ENCODE measurements at places on chromosomes 4 and X. TPM values are rescaled to one million over a fixed set of nuclear protein-coding genes. Genes with fewer than 3 reads are reported as not detected.

- H3K36me3 ChIP-seq: no peaks in the 10 kb centered on the region
- H3K4me3 ChIP-seq: no peak overlapping the region
- no peak overlapping the region for H3K27ac ChIP-seq
- peak; percentile 81 for DNase-seq
- no peaks in the 10 kb centered on the region for H3K27me3 ChIP-seq
These were observed 17.0 kb upstream of the PAPSS1 start for GRCh38 chr4:107736924-107737448.

DNA sequence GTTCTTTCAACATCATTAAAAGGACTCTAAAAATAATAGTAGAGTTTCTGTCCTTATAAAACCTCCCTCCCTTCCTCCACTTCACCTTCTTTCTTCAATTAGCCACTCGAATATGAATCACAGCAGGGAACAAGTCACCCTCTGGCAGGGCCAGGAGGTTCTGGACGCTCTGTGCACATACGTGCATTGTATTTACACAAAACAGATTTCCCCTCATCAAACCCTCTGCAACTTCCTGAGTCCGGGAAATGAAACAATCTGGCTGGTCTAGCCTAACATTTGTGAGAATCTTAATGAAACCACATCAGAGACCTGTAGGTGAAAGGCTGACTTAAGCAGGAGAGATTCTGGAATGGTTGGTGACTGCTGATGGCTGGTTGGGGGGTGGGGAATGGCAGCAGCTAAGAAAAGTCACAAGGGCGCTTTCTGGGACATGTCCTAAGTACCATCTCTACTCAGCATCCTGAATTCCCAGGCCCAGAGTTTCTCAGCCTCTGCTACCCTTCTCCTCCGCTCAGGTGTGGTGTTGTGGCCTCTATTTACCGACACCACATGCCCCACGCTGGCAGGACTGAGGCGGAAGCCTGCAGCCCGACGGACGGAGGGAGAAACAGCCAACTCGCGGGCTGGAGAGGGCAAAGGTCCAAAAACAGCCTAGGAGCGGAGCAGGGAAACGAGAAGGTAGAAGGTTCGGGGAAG lies 1.0 kb downstream of the ZDHHC9 start:
- no peaks in the 10 kb centered on the region for H3K4me1 ChIP-seq
- H3K27ac ChIP-seq: peak overlapping the region; percentile 46
- H3K27me3 ChIP-seq: no peaks in the 10 kb centered on the region
- no peak for DNase-seq
- no peaks in the 10 kb centered on the region for H3K36me3 ChIP-seq

GRCh38 chr4:113419631-113420030 lies 341.9 kb downstream of the CAMK2D start:
- no peak for DNase-seq
- no peak overlapping the region for H3K4me3 ChIP-seq
- no peaks in the 10 kb centered on the region for H3K27me3 ChIP-seq
- H3K36me3 ChIP-seq: no peaks in the 10 kb centered on the region
- H3K27ac ChIP-seq: no peak overlapping the region

DNA sequence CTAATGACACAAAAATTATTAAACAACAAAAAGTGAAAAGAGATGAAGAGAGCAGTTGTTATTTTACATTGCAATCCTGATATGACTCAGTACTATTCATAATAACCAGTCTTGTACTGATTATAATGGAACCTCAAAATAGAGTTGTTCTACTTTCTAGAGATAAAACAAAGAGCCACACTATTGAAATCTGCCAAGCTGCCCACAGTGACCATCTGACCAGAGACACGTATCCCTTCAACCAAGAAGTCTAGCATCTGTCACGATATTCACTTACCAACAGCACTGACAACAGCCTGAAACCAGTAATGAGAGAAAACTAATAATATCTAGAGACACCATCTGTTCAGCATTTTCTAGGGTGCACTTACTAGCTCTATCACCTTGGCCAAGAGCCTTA lies 466.7 kb downstream of the NKX6-1 start:
- DNase-seq: no peak
- H3K4me1 ChIP-seq: peaks cover 4% of the 10 kb centered on the region
- H3K27ac ChIP-seq: no peak overlapping the region
- 0 out of 2 replicates have a peak, but pooled peaks cover 2% of the 10 kb centered on the region for H3K36me3 ChIP-seq

The C1QTNF7 gene
- total RNA-seq: not detected

- DNase-seq: no peak
- H3K36me3 ChIP-seq: no peaks in the 10 kb centered on the region
- H3K4me1 ChIP-seq: no peaks in the 10 kb centered on the region
- no peaks in the 10 kb centered on the region for H3K27me3 ChIP-seq
These were observed 81.2 kb downstream of the SYTL5 start for GRCh38 chrX:38087594-38087993.

The CXCL8 gene
- total RNA-seq: 0.40 TPM

The ASB11 gene
- 0.05 TPM for total RNA-seq

- H3K36me3 ChIP-seq: no peaks in the 10 kb centered on the region
- peaks cover 27% of the 10 kb centered on the region for H3K4me1 ChIP-seq
- H3K27me3 ChIP-seq: no peaks in the 10 kb centered on the region
- peak; percentile 82 for DNase-seq
- H3K27ac ChIP-seq: peak overlapping the region; percentile 34
- H3K4me3 ChIP-seq: no peak overlapping the region
These were observed 101.7 kb downstream of the CHIC2 start for GRCh38 chr4:53962516-53963225.

DNA sequence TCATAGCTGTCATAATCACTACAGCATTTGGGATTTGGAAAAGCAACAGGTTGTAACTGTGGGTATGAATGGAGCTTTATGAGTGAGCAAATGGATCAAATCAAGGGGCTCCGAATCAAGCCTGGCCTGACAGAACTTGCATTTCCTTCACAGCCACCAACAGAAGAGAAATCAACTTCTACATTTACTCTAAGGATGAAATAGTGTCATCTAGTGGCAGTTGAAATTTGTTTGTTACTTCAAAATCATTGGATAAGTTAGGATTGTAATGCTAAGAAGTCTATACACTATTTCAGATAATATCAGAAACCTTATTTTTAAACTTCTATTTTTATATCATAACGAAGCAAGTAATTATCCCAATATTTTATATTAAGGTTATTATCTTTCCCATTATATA lies 10.7 kb upstream of the WDR17 start:
- H3K4me3 ChIP-seq: no peak overlapping the region
- DNase-seq: no peak
- H3K27ac ChIP-seq: no peak overlapping the region
- no peaks in the 10 kb centered on the region for H3K4me1 ChIP-seq
- H3K36me3 ChIP-seq: no peaks in the 10 kb centered on the region

DNA sequence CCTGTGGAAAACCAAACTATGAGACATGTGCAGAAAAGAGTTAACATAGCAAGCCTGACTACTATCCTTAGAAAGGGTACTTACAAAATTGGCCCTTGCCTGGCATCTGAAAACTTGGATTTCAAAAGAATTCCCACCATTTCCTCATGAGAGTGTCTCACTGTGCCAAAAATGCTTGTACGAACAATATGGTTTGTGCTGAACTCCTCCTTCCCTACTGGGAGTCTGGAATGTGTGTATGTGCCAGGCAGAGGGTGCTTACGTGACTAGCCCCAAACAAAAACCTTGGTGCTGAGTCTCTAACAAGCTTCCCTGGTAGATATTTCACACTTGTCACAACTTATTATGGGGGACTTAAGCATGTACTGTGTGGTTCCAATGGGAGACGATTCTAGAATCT lies 81.7 kb upstream of the GIMD1 start:
- no peaks in the 10 kb centered on the region for H3K27me3 ChIP-seq
- H3K4me3 ChIP-seq: no peak overlapping the region
- no peak for DNase-seq

GRCh38 chr4:17613761-17614415 lies 553 bp upstream of the MED28 start:
- DNase-seq: no peak
- H3K36me3 ChIP-seq: peaks cover 12% of the 10 kb centered on the region
- H3K27me3 ChIP-seq: no peaks in the 10 kb centered on the region

DNA sequence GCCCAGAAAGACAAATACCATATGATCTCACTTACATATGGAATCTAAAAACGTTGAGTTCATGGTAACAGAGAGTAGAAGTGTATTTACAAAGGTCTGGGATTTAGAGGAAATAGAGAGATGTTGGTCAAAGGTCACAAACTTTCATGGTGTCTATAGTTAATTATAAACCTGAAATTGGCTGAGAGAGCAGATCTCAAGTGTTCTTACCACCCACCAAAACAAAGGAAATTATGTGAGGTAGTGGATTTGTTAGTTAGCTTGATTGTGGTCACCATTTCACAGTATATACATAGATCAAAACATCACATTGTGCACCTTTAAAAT lies 186.8 kb downstream of the NWD2 start:
- peaks cover 3% of the 10 kb centered on the region for H3K27me3 ChIP-seq
- no peak overlapping the region for H3K27ac ChIP-seq
- no peaks in the 10 kb centered on the region for H3K36me3 ChIP-seq
- no peak overlapping the region for H3K4me3 ChIP-seq
- DNase-seq: no peak
- peaks cover 9% of the 10 kb centered on the region for H3K4me1 ChIP-seq

- H3K4me3 ChIP-seq: no peak overlapping the region
- H3K4me1 ChIP-seq: peaks cover 3% of the 10 kb centered on the region
- no peaks in the 10 kb centered on the region for H3K36me3 ChIP-seq
- no peak for DNase-seq
These were observed 285.3 kb downstream of the ANKRD50 start for GRCh38 chr4:124427095-124427767.

DNA sequence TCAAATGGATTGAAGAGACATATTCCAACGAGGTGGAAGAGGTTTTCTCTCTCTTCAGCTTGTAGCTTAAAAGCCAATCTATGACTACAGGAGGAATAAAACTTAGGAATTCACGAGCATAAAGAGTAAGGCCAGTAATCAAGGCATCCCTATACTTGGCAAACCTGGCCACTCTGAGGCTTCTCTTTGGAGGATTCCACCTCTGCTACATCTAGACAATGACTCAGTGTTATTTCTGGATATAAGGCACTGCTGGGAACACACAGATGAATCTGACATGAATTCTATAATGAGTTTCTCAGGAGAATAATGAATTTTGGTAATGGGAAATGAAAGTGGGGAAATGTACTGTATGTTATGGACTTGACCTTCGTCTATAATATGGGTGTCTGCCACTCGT lies 1015.8 kb upstream of the FTHL17 start:
- no peaks in the 10 kb centered on the region for H3K36me3 ChIP-seq
- H3K27ac ChIP-seq: no peak overlapping the region
- no peak for DNase-seq
- H3K27me3 ChIP-seq: no peaks in the 10 kb centered on the region
- no peaks in the 10 kb centered on the region for H3K4me1 ChIP-seq

The GAGE12E gene
- total RNA-seq: not detected

DNA sequence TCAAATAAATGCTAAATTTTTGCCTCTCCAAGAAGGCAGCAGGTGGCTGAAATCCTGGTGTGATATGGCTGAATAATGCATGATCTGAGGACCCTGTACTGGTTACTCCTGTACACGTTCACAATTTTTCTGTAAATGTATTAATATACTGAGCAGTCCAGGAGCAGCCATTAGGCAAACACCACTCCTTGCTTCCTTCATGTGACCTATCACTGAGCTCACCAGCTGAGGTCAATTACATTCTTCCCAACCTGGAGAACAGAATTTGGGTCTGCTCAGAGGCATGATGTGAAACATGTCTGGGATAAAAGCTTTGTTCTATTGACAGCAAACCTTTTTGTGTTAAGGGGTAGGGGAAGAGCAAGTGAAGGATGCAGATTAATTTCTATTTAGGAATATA lies 26.9 kb downstream of the RAB40AL start:
- no peak for DNase-seq
- no peak overlapping the region for H3K27ac ChIP-seq

GRCh38 chr4:10622728-10623127 lies 61.8 kb downstream of the CLNK start:
- no peak overlapping the region for H3K27ac ChIP-seq
- H3K4me1 ChIP-seq: peaks cover 10% of the 10 kb centered on the region
- H3K4me3 ChIP-seq: no peak overlapping the region

DNA sequence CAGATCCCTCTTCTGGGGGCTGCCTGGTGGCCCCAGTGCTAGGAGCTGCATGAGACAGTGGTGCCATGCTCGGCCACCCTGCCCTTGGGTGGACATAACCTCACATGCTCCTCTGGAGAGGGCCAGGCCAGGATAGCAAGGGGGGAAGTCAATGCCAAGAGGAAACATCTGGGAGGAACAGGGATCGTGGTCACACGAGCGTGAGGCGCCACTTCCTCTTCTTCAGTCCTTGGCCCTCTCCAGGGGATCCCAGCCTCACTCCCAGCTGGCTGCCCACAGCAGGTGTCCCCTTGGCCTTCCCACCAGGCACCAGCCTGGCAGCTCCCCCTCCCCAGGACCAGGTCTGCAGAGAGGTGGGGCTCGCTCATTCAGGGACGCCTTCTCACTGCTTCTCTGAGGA lies 28.6 kb downstream of the TBC1D14 start:
- DNase-seq: peak; percentile 29
- no peaks in the 10 kb centered on the region for H3K27me3 ChIP-seq
- peaks cover 23% of the 10 kb centered on the region for H3K4me1 ChIP-seq

GRCh38 chrX:131650637-131651410 lies 107.0 kb downstream of the OR13H1 start:
- DNase-seq: no peak
- H3K27me3 ChIP-seq: no peaks in the 10 kb centered on the region
- no peaks in the 10 kb centered on the region for H3K36me3 ChIP-seq
- H3K4me3 ChIP-seq: no peak overlapping the region
- H3K4me1 ChIP-seq: no peaks in the 10 kb centered on the region

All from SJCRH30 (cell line).